ENCODE measurements at places on chromosomes 7 and 10. TPM values are rescaled to one million over a fixed set of nuclear protein-coding genes. Genes with fewer than 3 reads are reported as not detected.

LIPN gene
- not detected for total RNA-seq

TAS2R41 gene
- total RNA-seq = not detected

ZNF107 gene
- 3.9 TPM for total RNA-seq

PIK3CG gene
- total RNA-seq = not detected

MRPS24 gene
- 269 TPM for total RNA-seq

FEZF1 gene
- total RNA-seq = not detected
